ENCODE measurements at places on chromosomes 5 and 9. TPM values are rescaled to one million over a fixed set of nuclear protein-coding genes. Genes with fewer than 3 reads are reported as not detected.

Gene WDR38
- not detected for total RNA-seq

Gene SOX30
- not detected for total RNA-seq

GRCh38 chr5:169025491-169025890 lies 275.4 kb downstream of the SLIT3 start:
- no peaks in the 10 kb centered on the region for H3K4me1 ChIP-seq
- H3K36me3 ChIP-seq = no peaks in the 10 kb centered on the region
- H3K4me3 ChIP-seq = no peak overlapping the region
- DNase-seq = no peak
- peaks cover 31% of the 10 kb centered on the region for H3K27me3 ChIP-seq

DNA sequence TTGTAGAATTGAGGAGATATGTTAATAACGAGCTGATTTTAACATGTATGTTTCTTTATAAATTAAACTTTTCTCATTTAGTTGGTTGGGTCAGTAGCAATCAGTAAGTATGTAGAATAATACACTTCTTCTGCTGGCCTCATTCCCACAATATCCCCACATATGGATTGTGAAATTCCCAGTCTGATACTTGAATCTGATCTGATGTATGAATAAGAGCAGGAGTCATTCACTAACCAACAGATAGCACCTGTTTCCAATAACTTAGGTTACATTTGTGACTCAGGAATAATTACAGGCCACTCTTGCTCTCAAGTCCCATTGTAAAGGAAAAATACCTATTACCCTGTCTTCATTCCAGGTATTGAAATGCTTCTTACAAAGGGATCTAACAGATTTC lies 23.9 kb downstream of the SLC36A1 start:
- H3K36me3 ChIP-seq = no peaks in the 10 kb centered on the region
- no peak overlapping the region for H3K4me3 ChIP-seq
- no peaks in the 10 kb centered on the region for H3K27me3 ChIP-seq
- H3K27ac ChIP-seq = no peak overlapping the region
- no peaks in the 10 kb centered on the region for H3K4me1 ChIP-seq

- no peak for DNase-seq
- no peaks in the 10 kb centered on the region for H3K27me3 ChIP-seq
- H3K27ac ChIP-seq = no peak overlapping the region
- H3K4me3 ChIP-seq = no peak overlapping the region
- H3K4me1 ChIP-seq = no peaks in the 10 kb centered on the region
Measured at GRCh38 chr9:101130054-101130453, 101.5 kb downstream of the PLPPR1 start.

DNA sequence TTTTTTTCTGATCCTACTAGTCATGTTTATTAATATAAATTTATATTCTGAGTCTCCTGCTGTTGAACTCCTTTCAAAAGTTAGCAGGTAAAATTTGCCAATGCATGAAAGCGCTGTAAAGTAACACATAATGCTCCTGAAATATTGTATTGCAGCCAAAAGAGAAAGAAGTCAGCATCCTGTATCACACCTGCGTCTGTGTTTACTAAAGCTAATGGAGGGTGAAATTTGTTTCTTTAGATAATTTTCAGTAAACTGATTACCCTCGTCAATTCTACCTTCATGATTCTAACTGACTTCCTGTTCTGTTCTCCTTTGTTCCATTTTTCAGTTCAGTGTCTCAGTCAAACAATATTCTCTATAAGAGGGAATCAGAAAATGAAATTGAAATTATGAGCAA lies 415.4 kb downstream of the CDH9 start:
- no peak overlapping the region for H3K27ac ChIP-seq
- no peak for DNase-seq
- no peak overlapping the region for H3K4me3 ChIP-seq
- H3K36me3 ChIP-seq = no peaks in the 10 kb centered on the region

GRCh38 chr5:61588216-61588615 lies 256.2 kb downstream of the ZSWIM6 start:
- DNase-seq = no peak
- H3K4me3 ChIP-seq = no peak overlapping the region
- H3K36me3 ChIP-seq = no peaks in the 10 kb centered on the region
- peaks cover 25% of the 10 kb centered on the region for H3K27me3 ChIP-seq

DNA sequence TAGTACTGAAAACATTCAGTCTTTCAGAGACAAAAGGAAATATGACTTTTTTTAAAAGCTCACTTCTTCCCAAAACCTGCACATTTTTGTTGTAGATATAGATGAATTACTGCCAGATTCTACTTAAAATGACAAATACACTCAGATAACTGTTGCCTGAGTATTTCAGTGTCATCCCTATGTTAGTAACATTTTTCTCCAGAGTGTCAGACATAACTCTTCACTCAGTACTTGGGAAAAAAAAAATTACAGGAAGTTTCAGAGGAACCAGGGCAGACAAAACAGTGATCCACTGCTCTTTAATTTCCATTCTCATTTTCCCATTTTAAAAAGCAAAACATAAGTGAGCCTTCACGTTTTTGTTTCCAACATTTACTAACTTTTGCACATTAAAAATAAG lies 79.3 kb upstream of the ITGA1 start:
- no peak overlapping the region for H3K4me3 ChIP-seq
- no peaks in the 10 kb centered on the region for H3K4me1 ChIP-seq
- DNase-seq = no peak
- H3K36me3 ChIP-seq = no peaks in the 10 kb centered on the region

- H3K4me1 ChIP-seq = no peaks in the 10 kb centered on the region
- H3K36me3 ChIP-seq = no peaks in the 10 kb centered on the region
- no peak overlapping the region for H3K4me3 ChIP-seq
- H3K27ac ChIP-seq = no peak overlapping the region
- H3K27me3 ChIP-seq = no peaks in the 10 kb centered on the region
Measured at GRCh38 chr5:39919876-39920275, 495.1 kb upstream of the DAB2 start.

All from PC-9 (cell line).